PC-3 (cell line): ENCODE measurements at places on chromosomes 12 and 14.

DNA sequence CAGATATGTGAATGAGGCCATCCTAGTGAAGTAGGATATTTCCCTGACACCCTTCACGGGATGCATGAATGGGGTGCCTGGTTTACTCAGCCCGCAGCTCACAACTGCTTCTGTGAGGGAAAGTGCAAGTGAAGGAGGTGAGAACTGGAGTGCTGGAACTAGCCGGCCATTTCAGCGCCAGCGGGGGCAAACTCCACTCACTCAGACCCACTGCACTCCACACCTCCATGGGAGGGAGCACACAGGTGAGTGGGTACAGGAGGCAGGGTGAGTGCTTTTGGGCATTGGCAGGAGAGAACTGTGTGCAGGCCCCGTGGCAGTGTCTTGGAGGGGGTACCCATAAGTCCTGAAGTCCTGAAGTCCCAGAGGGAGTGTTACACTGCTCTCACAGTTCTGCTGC, 1008.4 kb downstream of the SLC6A15 start:
- DNase-seq, result no peak

DNA sequence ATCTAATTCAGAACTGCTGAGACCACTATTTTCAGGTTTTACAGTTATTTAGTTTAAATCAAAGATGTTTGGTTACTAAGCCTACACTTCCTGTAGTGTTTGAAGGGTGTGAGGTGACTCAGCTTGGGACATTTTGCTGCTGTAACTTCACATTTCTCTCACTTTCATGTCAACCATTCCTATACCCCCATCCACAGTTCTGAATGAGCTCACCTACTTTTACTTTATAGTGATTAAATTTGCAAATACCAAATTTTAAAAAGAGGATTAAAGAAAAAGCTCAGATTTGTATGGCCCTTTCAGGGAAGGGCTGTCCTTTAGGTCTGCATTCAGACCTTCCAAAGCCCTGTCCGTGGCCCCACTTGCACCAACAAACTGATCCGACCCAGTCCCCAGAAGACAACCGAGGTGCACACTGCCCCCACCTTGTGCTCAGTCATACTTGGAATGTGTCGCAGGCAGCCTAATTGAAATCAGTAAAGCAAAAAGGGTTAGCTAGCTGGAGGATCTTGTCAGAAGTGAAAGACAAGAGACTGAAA, 174.4 kb downstream of the MON2 start:
- peak; percentile 27 for DNase-seq

- DNase-seq, result no peak
These were observed 29.4 kb downstream of the CORO1C start for GRCh38 chr12:108701779-108702441.

- DNase-seq, result no peak
These were observed at the start of gene IGF1 for GRCh38 chr12:102480406-102480805. Gene IGF1 (minus strand): TSS chr12:102480563. CDS start chr12:102480381, 182 bp downstream.

GRCh38 chr14:63406333-63406732, 87.6 kb upstream of the GPHB5 start:
- no peak for DNase-seq

- peak; percentile 57 for DNase-seq
These were observed 345.0 kb downstream of the CCDC91 start for GRCh38 chr12:28535216-28535615.

- peak; percentile 72 for DNase-seq
These were observed 39.6 kb downstream of the DNAH10 start for GRCh38 chr12:123801573-123802178.

DNA sequence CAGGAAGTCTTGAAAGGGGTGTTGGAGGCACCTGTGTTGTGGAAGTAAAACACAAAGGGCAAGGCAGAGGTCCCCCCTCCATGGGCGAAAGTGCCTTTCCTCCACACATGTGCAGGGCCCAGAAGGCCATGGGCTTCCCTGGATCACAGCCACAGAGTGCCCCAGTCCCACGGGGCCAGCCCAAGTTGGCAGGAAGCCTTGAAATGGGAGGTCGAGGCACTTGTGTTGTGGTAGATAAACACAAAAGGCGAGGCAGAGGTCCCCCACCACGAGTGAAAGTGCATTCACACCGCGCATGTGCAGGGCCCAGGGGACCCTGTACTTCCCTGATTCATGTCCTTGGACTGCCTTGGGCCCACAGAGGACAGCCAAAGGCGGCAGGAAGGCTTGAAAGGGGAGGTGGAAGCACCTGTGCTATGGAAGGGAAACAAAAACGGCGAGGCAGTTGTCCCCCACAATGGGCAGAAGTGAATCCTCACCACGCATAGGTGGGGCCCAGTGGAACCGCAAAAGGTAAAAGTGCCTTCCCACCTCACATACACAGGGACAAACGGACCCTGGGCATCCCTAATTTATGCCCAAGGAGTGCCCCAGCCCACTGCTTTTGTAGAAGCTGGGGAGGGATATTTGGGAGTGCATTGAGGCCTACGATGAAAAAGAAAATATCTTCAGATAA, 585.4 kb downstream of the ALG10 start:
- DNase-seq, result no peak

- peak; percentile 6 for DNase-seq
These were observed 9.5 kb upstream of the PRKD1 start for GRCh38 chr14:29937116-29937515.

DNA sequence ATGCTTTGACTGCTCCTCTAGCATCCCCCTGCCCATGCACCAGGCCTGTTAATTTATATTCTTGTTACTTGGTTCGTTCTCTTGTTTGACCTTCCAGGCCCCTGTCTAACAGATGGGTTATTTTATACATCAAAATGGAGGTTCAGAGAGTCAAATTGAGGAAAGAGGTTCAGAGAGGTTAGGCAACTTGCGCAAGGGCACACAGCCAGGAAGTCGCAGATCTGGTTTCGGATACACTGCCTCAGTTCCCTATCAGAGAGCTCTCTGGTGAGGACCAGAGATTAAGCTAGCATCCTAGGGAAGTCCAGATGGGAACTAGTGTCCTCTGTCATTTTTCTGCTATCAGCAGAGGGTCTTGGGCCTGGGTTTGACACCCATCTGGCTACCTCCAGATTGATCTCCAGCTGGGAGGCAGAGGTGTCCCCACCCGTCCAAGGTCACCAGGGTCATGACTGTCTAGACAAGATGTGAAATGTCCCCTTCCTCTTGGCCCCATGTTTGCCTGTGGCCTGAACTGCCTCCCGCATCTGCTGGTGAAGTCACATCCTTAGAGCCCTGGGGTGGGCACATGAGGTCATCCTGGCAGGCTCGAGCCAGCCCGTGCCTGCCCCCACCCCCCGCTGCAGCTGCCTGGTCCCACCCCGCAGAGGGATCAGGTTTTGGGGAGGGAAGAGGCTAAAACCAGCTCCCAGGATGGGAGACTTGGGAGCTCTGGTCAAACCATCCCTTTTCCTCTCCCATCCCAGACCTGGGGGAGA, 84.3 kb upstream of the NCOR2 start:
- DNase-seq, result no peak

- DNase-seq, result peak; percentile 58
These were observed 40.1 kb upstream of the EVL start for GRCh38 chr14:100025111-100025510.

- DNase-seq, result peak; percentile 28
These were observed 24.0 kb downstream of the KLRK1 start for GRCh38 chr12:10365696-10366405.

GRCh38 chr14:74444866-74445265, 18.9 kb upstream of the SYNDIG1L start:
- DNase-seq, result no peak

DNA sequence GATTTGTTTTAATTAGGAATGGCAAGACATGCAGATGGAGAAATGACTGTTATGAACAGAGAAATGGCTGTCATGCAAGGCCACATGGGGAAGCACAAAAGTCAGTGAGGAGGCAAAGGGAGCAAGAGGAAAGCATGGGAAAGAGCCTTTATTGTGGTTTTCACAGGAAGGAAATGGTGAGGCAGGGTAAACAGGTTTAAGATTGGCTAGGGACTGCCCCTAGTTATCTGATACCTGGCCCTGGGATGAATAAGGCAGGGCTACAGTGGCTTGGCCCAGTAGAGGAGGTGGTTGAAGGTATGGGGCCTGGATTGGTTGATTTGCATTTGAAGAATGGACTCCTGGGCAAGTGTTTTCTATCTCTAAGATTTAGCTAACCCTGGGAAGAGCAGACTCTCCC, 168.7 kb upstream of the CNOT2 start:
- peak; percentile 53 for DNase-seq

DNA sequence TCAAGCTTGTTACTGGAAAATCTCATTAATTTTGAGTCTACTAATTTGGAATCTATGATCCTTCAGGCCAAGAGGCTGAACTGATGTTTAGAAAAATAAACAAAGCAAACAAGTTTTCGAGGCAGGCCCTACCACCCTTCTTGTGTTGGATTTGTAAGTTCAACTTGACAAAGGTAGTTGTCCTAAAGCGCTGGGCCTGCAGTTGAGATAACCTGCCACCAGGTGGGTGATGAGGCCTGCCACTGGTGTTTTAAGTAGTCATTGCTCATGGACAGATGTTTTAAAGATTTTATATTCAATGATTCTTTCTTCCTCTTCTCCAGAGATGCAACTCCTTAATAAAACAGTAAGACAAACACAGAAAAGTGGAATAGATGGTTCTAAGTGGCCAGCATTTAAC, 19.4 kb downstream of the ACVRL1 start:
- DNase-seq, result peak; percentile 69

DNA sequence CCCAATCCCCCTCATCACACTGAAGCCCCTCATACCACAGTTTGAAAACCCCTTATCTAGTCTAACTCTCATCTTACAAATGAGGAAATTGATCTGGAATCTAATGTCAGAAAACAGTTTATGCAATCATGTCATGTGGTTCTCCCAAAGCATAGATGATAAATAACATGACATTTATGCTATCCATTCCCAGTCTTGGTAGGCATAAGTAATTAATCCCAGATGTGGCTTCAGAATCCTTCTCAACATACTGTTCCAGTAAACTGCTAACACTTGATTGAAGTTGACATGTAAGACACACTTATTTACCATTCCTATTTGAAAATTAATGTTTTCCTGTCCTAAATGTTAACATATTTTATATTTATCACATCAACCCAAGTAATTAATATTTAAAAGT, 168.7 kb downstream of the GALC start:
- no peak for DNase-seq

DNA sequence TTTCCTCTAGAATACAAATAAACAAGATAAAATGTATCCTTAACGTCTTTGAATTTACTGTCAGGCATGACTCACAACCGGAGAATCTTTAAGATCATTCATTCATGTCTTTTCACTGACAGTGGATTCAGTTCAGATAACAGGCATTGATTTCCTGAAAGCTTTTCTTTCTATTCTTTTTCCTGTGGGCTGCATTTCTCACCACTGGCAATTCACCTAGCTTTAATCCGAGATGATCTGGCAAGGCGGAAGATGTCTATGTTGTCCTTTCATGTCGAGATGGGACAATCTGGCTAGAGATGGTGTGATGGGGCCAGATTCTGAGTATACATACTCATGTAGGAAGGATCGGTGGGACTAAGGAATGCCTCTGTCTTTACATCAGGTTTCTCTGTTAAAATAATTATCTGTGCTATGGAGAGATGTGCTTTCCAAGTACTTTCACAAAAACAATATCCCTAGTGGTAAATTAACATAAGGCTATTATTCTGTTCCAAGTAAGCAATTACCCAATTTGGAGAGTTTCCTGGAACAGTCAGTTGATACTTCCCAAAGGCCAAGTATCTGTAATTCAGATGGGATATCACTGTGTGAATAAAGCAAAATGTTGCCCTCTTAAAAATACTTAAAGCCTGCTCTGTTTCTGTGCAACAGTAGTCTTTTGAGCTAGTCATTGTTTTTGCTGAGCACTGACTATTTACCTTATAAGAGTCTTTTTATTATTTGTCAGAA, 17.8 kb downstream of the ACSS3 start:
- no peak for DNase-seq

DNA sequence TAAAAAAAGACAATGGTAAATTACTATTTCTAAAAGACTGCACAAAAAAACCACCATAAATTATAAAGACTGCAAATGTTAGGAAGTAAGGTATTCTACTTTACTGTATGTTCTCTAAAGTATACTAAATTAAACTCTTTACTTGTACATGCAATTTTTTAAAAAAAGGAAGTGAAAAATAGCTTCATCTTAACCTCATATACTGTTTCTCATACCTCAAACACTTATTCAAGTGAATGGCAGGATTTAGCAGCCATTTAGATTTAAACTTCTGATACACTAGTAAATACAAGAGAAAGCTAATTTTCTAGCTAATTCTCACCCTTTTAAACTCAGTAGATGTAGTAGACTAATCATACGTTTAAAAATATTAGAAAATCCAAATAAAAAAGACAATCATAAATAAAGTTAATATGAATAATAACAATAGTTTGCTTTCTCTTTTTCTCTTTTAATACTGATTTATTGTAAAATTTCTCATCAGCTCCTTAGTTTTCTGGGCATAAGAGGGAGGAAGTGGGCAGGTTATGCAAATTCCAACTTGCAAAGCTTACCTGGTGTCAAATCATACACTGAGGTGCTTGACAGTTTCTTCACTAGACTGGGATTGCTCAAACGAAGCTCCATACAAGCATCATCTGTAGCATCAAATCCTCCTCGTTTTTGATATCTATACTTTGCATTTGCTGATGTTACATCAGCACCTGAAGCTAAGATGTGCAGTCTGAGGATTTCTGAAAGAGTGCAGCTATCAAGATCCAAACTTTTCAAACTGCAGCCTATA, 71.0 kb upstream of the CFL2 start:
- DNase-seq, result no peak

DNA sequence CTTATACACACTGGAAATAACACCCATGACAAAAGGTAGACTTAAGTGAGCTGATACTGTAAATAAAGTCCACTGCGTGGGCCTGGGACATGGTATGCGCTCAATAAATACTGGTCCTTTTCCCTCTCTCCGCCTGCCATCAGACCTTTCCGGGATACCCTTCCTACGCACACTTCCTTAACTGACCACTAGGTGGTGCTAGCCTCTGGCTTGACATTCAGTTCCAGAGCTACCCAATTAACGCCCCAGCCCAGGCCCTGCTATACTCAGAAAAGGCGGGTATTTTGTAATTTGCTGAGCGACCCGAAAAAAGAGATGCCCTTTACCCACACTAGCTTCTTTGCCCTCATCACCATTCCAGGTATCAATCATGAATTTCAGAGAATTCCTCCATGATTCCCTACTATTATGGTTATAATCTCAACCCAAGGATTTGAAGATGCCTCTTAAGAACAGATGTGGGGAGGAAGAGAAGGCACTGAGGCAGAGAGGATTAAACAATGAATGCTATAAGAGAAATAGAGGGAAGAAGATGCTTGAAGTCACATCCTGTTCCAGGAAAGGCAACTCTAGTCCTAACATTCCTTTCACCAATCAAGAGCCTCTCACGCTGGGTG, 3.9 kb upstream of the LRP1 start:
- DNase-seq, result peak; percentile 87

- DNase-seq, result no peak
These were observed 1005.5 kb downstream of the NRXN3 start for GRCh38 chr14:79175671-79176070.

DNA sequence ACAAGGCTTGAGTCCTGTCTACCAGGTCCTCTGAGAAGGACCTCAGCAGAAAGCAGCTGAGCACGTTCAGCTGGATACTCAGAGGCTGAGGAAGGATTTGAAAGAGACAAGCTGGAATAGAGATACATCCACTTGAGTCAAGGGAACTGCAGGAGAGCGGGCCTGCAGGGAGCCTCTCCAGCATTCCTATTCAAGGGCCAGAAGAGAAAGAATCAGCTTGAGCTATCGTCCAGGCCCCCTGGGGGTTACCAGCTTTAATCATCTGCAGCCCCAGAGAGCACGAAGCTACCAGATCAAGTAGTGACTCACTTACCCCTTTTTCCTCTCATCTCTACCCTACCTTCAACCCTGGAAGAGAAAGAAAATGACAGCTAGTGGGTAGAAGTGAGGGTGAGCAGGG, 80.9 kb downstream of the NDUFA12 start:
- DNase-seq, result no peak
